RPMI7951 (cell line): ENCODE measurements at places on chromosomes 7 and 10. TPM values are rescaled to one million over a fixed set of nuclear protein-coding genes. Genes with fewer than 3 reads are reported as not detected.

The MPP7 gene
- total RNA-seq = 0.24 and 0.59 TPM in 2 replicates

The MYL10 gene
- 0.20 TPM in 1 of 2 replicates, not detected in the other for total RNA-seq

The TFPI2 gene
- total RNA-seq = 229 and 267 TPM in 2 replicates

The TMEM130 gene
- total RNA-seq = 0.12 and 0.29 TPM in 2 replicates
